ENCODE measurements at places on chromosomes 2 and 18. TPM values are rescaled to one million over a fixed set of nuclear protein-coding genes. Genes with fewer than 3 reads are reported as not detected.

IL36RN gene
- not detected for total RNA-seq

SCN3A gene
- total RNA-seq: 1.4 TPM

MAP3K19 gene
- total RNA-seq: 7.2 TPM

HOXD3 gene
- 0.47 TPM for total RNA-seq

APCDD1 gene
- 33.4 TPM for total RNA-seq

SFT2D3 gene
- 7.4 TPM for total RNA-seq

PIGN gene
- total RNA-seq: 25.9 TPM

SDC1 gene
- 90.0 TPM for total RNA-seq

RNF125 gene
- 8.1 TPM for total RNA-seq

SERPINB4 gene
- total RNA-seq: not detected

GREB1L gene
- 0.74 TPM for total RNA-seq

GRCh38 chr2:188928643-188929042 is 45.5 kb upstream of the COL3A1 start:
- DNase-seq: no peak

- DNase-seq: no peak
These were observed 33.6 kb downstream of the RASGRP3 start for GRCh38 chr2:33509908-33510585.

GRCh38 chr2:138000796-138001195 is 36.5 kb downstream of the HNMT start:
- no peak for DNase-seq

DNA sequence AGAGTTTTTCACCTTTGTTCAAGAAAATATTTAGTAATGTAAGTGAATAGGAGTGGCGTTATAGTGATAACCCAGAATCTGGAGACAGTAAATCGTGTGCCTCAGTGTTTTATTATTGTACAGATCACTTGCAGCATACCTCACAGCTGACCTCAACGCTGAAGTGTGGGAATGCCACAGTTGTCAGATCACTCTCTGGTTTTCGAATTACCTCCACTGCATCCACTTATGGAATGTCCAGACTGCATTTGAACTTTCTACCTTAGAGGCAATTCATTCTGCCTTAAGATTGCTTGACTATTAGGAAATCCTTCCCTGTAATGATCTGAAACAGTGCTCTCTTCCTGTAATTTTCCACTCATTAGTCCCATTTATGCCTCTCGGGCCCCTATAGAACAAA is 164.5 kb upstream of the ALPP start:
- no peak for DNase-seq

DNA sequence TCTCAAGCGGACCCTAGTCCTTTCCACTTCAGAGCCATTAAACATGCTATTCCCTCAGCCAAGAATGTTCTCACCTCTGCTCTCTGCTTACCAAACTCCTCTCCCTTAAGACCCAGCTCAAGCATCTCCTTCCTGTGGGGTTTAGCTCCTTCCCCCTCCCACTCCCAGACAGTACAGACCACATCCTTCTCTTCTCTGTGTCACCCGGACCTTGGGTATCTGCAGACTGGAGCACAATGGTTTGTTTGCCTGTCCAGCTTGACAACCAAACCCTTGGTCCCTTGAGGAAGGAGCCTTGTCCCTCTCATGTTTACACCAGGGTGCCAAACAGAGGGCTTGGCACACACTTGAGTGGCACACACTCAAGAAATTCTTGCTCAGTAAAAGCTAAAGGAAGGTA is 4.1 kb upstream of the CD8A start:
- no peak for DNase-seq

DNA sequence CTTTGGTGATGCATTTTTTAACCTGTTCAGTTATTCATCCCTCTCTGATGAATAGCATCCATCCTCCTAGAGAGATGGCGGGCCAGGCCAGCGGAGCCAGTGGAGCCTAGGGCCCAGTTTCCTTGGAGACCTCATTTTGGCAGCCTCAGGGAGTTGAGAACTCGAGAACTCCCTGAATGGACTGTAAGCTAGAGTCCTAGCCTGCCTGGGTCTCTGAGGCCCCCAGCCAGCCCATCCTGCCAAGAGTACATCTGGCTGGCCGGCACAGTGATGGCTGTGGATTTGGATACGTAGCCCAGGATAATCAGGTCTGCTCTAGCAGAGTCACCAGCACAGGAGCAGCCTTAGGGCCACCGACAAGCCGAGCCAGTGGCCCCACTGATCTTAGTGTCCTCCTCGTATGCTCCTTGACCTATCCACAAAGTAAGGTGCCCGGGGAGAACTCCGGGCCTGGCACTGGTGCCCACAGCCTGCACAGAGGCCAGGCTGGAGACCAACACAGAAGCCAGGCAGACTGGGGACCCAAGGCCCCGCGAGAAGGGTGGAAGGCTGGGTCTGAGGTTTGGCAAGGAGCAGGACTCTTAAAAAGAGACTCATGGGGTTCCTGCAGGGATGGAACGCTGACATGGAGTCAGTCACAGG is 110.5 kb upstream of the MCFD2 start:
- no peak for DNase-seq

- DNase-seq: no peak
These were observed 122.0 kb downstream of the ZNF521 start for GRCh38 chr18:25229920-25230319.

- DNase-seq: no peak
These were observed 66.8 kb downstream of the CCDC138 start for GRCh38 chr2:108853421-108853820.

DNA sequence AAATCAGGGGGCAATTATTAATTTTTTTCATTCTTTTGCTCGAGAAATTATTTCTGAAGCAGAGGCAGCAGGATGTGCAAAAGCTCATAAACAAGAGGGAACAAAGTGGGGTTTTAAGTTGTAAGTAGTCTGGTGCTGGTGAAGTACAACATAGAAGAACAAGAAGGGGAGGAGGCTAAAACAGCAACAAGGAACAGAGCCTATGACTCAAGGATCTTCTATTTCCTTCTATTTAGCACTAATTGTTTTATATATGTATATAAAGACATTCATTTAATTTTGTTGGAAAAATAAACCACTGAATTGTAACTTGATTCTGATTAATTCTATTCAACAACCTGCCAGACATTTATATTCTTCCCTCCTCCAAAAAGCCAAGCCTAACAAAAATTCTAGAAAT is 35.0 kb downstream of the YES1 start:
- no peak for DNase-seq

- no peak for DNase-seq
These were observed 96.4 kb downstream of the MAPRE2 start for GRCh38 chr18:35137632-35138031.

- no peak for DNase-seq
These were observed 775.4 kb downstream of the TSN start for GRCh38 chr2:122530814-122531213.

- DNase-seq: no peak
These were observed 50.0 kb downstream of the SFXN5 start for GRCh38 chr2:73021371-73022010.

DNA sequence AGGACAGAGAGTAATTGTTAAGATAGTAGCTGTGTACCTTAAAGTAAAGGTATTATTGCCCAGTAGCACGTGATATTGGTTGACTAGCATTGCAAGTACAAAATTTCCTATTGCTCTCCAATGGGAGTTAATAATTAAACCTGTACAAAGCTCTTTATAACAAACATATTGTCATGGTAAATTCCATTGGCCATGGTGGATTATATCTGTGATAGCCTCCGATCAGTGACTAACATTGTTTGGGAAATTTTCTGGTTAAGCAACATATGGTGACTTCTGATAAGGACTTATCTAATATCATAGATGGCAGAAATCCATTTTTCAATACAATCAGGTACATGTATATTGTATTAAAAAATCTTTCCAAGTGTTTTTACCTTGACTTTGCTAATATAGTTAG is 360.8 kb downstream of the DCC start:
- DNase-seq: no peak

DNA sequence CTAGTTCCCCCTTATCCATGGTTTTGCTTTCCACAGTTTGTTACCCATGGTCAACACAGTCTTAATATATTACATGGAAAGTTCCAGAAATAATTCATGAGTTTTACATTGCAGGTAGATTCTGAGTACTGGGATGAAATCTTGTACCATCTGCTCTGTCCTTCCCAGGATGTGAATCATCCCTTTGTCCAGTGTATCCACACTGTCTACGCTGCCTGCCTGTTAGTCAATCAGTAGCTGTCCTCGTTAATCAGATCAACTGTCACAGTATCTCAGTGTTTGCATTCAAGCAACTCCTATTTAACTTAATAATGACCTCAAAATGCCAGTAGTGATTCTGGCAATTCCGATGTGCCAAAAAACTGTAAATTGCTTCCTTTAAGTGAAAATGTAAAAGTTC is 76.3 kb downstream of the DYNC1I2 start:
- DNase-seq: no peak

DNA sequence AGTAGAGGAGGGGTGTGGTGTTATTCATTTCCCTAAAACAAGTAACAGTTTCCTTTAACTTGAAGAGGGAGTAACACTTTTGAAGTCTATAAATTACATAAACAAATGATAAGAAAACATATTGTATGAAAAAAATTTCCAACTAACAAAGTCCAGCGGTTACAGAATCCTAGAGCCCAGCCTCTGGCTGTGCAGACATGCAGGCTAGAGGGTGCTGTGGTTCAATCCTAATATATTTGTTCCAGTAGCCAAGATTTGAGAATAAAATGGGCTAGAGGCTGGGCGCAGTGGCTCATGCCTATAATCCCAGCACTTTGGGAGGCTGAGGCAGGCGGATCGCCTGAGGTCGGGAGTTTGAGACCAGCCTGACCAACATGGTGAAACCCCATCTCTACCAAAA is 56.9 kb downstream of the WDR75 start:
- DNase-seq: no peak

- DNase-seq: no peak
These were observed 8.5 kb upstream of the NCKAP5 start for GRCh38 chr2:133576714-133577113.

GRCh38 chr2:6310256-6311215 is 555.2 kb downstream of the CMPK2 start:
- DNase-seq: no peak

DNA sequence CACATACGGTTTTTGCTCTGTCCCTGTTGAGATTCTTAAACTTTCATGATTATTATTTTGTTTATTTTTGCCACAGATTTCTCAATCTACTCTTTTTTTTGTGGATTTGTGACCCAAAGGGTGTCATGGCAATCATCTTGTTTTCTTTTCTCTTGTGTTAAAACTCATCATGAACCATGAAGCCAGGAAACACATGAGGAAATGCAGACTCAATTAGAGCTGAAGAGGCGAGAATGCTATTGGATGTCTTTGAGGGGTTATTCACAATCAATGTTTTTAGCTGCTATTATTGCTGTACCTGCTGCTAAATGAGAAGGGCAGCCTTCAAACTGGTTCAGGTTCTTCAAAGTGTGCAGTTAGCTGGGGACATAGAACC is 99.5 kb upstream of the MMADHC start:
- no peak for DNase-seq

GRCh38 chr2:166632616-166633015 is 138.6 kb upstream of the SCN7A start:
- DNase-seq: no peak

DNA sequence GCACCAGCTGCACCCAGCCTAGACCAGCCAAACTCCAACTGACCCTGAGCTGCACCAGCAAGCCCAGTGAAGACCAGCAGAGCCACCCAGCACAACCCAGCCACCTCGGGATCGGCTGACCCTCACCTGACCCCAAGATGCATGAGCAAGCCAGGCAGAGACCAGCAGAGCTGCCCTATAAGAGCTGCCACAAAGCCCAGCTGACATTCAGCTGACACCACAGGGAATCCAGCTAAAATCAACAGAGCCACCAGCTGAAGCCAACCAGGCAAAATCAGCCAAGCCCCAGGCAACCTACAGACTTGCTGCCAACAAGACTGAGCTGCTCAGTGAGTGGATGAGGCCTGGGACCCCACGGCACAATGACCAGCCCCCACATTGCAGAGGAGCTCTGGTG is 54.6 kb downstream of the CYP27C1 start:
- DNase-seq: no peak

DNA sequence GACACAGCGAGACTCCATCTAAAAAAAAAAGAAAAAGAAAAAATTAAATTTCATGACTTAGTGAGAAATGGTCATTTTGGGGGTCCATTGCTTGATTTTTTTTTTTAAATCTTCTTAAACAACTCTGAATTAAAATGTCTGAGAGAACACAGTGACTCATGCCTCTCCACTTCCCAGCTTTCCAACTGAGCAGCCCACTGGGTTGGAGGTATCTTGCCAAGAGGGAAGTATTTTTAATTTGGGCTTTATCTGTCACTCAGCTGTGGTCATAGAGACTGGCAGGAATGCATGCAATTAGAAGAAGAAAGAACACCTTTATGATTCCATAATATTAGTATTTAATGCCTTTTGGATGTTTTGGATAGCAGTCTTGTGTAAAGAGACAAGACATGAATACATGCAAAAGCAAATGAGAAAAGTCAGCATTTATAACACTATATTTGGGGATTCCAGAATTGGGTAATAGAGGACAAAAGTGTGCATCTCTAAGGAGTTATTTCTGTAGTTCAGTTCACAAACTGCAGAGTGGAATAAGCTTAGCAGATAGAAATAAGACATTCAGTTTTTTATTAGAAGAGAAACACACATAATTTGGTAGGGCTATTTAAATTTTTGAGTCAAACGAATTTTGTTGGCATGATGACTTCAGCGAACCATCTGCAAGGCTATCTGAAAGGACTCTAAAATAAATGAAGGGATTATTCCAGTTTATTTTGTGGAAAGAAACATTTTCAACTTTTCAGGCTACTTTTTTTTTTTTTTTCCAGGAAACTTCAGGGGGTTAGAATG is 254.8 kb downstream of the TGIF1 start:
- no peak for DNase-seq

GRCh38 chr18:11324510-11324909 is 175.1 kb upstream of the PIEZO2 start:
- no peak for DNase-seq

GRCh38 chr2:30321466-30321865 is 90.1 kb downstream of the LBH start:
- DNase-seq: no peak

GRCh38 chr18:49160079-49160930 is 209.5 kb upstream of the SMAD7 start:
- no peak for DNase-seq

DNA sequence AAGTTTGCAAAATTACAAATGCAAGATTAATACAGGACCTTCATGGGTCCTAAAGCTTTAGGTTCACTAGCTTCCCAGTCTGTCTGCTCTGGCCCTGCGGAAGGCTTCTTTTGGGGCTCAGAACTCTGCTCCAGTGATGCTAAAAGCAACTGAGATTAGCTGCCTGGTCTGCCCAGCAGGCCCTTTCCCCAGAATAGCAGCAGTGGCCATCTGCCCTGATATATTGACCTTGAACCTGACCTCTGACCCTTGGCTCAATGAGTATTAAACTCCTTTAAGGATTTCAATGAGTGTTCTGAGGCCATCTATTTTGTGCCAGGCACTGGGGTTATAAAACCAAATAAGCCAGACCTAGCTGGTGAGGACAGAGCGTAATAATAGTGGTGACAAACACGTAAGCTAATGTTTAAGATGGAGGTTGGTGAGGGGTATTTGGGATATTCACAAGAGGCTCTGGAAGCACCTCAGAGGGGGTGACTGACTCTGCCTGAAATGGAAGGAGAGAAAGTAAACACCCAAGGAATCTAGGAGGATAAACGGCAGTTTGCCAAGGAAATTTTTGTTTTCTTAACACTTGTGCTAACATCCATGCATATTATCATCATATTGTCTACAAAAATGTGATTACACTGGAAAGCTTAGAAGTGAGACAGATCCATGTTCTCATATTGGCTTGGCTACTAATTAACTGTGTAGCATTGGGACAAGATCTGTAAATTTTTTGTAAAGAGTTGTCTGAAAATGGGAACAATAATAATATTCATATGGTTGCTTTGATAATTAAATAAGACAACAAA is 50.4 kb upstream of the LCLAT1 start:
- no peak for DNase-seq

All from lower lobe of right lung (tissue), 2 donors.